Stimulated activated CD8-positive, alpha-beta memory T cell treated with anti-CD3 and anti-CD28 coated beads, Interleukin-2, amount 100 ng/mL, for 48 hours (primary cell): ENCODE measurements at places on chromosomes 2 and 18.

DNA sequence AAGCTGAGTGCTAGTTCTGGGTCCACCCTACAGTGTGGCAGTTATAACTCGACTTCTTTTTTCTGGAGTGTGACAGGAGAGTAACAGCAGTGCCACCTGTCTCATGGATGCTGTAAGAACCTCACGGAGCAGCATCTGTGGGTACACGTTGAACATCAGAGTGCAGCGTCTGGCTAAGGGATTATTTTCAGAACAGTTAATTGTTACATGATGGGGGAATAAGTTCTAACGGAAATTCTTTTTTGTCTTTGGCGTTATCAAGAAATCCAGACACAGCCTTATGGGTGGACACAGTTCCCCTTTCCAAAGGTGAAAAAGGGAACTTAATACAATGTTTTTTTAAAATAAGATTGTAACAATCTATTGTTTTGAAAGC, 28.3 kb upstream of the TOGARAM2 start:
- no peak for DNase-seq

DNA sequence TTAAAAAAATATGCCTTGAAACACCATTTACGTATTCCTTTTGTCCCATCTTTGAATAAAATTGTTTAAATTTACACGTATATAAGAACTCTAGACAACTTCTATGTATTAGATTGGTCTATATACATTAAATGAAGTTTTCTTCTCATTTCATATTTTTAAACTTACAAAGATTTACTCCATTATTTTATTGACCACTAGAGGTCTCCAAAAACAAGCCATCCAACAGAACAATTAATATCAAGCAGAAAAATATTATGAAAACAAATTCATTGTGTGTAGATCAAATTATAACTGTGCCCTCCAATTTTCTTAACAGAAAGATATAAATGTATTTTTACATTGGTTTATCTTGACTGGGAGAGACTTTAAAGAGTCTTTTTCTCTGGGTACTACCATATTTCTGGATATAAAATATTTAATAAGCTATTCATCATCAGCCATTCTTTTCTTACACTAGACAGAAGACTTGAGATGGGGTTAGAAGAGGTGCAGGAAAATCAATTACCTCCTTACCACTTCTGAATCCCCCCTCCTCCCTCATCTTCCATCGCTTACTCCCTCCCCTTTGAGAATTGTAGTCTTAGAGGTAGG, 66.5 kb downstream of the DPP4 start:
- DNase-seq, result no peak

GRCh38 chr2:88310787-88311186, 140.6 kb downstream of the THNSL2 start:
- DNase-seq, result no peak

DNA sequence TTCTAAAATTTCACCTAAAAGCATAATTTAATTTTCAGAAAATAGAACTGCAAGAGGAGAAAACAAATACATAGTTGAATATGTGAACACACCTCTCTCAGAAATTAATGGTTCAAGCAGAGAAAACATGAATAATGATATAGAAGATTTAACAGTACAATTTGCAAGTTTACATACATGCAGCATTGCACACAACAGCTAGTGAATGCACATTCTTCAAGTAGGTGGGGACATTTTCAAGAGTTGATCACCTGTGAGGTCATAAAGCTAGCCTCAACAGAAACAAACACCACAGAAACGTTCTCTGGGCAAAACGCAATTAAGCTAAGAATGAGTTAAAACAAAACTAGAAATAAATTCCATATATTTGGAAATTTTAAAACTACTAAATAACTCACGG, 38.1 kb downstream of the TMEM200C start:
- no peak for DNase-seq

- no peak for DNase-seq
Measured at GRCh38 chr2:73418343-73418742, 32.7 kb downstream of the ALMS1 start.

DNA sequence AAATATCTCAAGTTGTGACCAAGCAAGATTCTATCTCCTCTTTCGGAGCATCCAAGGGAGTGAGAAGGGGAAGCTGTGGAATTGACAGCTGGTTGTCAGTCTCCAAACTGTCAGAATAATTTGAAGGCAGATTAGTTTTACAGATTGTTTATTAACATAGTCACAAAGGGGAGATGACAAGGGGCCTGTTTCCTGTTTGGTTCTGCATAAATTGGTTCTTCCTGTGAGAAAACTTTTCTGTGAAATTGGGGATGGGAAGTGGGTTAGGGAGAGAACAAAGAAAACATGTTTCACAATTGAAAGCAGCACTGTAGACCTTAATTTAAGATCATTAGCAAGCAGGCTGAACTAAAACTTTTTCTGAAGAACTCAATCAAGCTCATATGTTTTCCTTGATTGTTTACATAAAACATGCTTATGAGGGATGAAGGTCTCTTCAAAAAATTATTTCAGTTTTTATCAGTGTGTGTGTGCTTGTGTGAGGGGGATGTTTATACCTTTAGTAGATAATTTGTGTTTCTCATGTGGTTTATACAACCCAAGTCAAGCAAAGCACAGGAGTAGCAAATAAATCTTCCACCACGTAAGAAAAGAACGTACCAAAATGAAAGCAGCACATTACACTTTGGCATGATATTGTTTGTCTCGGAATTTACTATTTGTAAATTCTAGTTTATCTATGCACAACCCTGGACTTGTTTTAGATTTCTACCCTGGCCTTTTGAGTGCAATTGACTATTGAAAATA, 604.9 kb upstream of the CDH2 start:
- DNase-seq, result no peak

- DNase-seq, result no peak
Measured at GRCh38 chr18:43484710-43485109, 207.4 kb upstream of the SYT4 start.

DNA sequence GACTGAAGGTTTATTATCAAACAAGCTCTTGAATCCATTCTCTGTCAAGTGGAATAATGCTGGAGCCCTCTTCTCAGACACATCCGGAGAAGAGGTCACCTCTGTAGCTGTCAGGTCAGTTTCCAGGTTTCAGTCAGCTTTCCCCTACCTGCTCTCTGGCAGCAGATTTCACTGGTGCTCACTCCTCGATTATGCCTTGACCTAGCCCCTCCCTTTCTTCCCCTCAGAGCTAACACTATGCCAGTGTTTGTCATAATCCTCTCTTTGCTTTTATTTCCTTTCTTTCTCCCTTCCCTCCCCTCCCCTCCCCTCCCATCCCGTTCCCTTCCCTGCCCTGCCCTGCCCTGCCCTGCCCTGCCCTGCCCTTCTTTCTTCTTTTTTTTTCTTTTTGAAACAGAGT, 22.5 kb upstream of the PLEKHM3 start:
- no peak for DNase-seq

GRCh38 chr2:38194751-38195150, 118.8 kb upstream of the CYP1B1 start:
- no peak for DNase-seq

GRCh38 chr2:240498958-240499260, 58.9 kb downstream of the ANKMY1 start:
- no peak for DNase-seq

GRCh38 chr2:125853626-125854025, 802.3 kb upstream of the GYPC start:
- no peak for DNase-seq

DNA sequence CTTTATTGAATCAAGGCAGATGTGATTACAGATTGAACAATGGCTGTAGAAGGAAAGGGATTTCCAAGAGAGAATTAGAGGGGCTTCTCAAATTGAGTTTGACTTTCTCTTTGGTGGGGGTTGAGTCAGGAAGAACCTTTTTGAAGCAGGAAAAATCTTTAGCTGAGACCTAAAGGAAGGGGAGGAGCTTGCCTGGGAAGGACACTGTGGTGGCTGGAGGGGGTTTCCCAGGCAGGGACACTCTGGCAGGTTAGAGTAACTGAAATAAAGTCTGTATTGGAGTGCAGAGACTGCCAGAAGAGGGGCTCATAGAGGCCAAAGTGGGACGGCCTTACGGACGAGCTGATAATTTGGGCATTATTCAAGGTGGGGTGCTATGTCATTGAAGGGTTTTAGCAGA, 69.3 kb downstream of the NEDD4L start:
- no peak for DNase-seq

GRCh38 chr2:219631406-219631891, 4.0 kb downstream of the SLC4A3 start:
- DNase-seq, result no peak
